ENCODE measurements at places on chromosomes 5 and 9. TPM values are rescaled to one million over a fixed set of nuclear protein-coding genes. Genes with fewer than 3 reads are reported as not detected.

Gene MRPS30
- total RNA-seq: 63.0 TPM

DNA sequence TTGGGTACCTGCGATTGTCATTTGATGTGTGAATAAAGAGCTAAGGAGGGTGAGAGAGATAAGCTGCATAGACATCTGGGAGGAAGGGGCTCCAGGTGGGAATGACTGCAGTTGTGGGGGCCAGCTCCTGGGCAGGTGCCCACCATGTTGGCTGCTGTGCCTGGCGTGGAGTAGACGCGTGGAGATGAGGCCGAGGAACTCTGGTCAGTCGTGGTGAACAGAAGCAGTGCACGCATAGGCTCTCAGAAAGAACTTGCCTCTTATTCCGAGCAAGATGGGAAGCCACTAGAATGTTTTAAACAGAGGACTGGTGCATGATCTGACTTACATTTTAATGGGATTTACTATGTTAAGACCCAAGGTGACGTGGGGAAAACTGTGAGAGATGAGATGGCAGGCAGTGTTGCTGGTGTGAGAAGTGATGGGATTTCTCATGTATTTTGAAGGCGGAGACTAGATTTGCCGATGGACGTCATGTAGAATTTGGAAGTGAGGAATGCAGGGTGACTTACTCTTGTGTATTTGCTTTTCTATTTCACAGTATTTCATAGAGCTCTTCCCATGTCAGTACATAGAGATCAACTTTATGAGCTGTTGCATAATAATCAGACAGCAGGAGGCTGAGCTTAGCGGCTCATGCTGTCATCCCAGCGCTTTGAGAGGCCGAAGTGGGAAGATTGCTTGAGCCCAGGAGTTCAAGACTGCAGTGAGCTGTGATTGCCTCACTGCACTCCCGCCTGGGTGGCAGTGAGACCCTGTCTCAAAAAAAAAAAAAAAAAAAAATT is 71.1 kb downstream of the EHMT1 start:
- no peak for DNase-seq

GRCh38 chr5:123868267-123868666 is 356.3 kb downstream of the CSNK1G3 start:
- DNase-seq: no peak

GRCh38 chr5:158484150-158484549 is 615.6 kb downstream of the EBF1 start:
- no peak for DNase-seq

GRCh38 chr9:126756876-126757415 is 47.9 kb upstream of the ZBTB43 start:
- DNase-seq: no peak

- DNase-seq: no peak
Measured at GRCh38 chr9:4228606-4229005, 71.3 kb downstream of the GLIS3 start.

- peak; percentile 48 for DNase-seq
Measured at GRCh38 chr5:63401436-63402046, 560.7 kb downstream of the HTR1A start.

DNA sequence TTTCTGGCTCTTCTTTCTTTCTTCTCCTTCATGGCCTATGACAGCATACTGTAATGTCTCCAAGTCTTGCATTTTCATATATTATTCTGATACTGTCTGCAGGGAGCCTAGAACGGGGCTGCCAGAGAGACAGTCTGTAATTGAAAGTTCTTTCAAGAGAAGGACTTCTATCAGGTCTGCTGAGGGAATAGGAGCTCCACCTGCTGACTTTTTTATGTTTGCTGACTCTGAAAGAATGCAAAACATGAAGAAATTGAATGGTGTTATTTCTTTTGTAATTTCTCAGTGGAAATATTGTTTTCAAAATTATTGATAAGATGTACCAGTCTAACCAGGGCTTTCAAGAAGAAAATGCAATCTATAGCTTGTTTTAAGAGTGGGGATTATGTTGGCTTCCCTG is 121.9 kb upstream of the RFX3 start:
- DNase-seq: peak; percentile 4

DNA sequence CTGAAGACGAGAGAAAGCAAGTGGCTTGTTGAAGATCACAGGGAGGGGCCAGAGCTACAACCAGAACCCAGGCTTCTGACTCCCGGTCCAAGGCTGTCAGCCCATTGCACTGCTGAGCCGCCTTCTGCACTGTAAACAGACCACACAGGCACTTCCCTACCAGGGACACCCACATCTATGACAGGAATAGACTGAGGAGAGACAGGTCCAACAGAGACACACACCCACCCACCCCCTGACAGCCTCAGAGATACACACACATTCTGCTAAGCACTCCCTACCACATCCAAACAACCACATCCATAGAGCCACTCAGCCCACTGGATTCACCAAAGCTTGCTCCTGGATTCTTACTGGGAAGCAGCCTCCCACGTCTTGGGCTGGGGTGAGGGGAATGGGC is 23.0 kb upstream of the MYORG start:
- no peak for DNase-seq

- no peak for DNase-seq
Measured at GRCh38 chr9:138044485-138045383, 167.2 kb downstream of the CACNA1B start.
